ENCODE measurements at places on chromosomes 7 and 10.

DNA sequence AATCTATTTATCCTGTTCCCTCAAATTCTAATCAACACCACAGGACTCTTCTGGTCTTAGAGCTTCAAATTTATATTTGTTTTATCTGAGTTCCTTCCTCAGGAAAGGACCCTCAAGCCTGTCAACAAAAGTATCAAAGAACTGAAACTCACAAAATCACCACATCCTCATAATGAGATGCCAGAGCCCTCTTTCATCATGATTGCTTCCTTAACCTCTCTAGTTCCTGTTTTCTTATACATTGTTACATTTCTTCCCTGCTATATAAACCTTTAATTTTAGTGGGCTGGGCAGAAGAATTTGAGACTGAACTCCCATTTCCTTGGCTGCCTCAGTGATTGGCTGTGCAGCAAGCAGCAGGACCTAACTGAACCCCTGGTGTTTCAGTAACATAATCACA, 189.7 kb downstream of the ZNF248 start:
- DNase-seq: no peak

DNA sequence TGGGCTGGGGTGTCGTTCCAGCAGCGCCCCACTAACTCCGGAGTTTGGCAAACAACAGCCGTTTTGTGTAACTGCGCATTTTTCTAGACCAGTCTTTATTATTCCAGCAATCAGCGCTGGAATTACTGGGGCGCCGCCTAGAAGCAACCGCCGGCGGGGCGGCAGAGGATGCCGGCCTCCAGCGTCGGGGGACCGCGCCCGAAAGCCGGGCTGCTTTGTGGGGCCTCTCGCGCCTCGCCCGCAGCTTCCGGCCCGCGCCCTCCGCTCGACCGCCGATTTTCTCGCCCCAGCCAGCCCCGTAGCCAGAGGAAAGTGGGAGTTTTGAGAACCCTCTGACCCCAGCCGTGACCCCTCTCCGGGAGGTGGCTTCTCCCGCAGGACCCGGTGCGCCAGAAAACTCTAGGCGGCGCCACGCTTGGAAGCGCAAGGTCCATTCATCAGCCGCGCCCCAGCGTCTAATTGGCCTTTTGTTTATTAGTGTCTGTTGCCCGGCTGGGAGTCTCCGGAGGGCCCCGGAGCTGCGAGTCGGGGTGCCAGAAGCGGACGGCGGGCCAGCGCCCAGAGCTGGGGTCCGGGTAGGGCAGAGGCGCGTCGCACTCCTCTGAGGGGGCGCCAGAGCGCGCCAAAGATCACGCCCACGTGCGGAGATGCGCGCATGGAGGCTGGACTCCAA, 10.7 kb downstream of the EMX2 start:
- peak; percentile 71 for DNase-seq

GRCh38 chr7:130595986-130596385, 72.6 kb downstream of the COPG2 start:
- DNase-seq: no peak

DNA sequence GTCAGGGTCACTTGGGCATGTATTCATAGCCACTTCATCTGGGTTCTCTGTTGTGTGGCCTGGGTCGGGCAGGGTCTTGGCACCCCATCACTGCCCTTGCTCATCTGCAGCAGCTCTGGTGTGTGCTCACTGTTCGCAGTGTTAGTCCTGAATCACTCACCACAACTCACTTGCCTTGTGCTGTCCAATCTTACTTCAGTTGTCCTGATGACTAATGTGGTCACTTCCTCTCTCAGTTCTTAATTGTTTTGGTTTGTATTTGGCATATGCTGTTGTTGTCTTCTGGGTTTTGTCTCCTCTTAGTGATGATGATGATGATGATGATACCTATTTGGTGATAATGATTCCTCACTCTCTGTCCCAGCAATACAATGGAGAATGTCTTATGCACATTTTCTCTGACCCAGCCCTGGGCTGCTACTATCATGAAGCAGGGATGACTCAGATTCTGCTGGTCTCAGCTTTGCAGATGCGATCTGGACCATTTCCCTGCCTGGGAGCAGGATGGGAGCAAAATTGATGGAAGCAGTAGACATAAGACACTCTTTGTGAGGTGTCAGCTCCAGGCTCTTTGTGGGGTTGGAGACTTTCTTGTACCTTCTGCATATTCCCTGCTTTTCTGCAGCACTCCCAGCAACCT, 17.0 kb downstream of the ADRA2A start:
- peak; percentile 78 for DNase-seq

GRCh38 chr7:36838616-36839225, 114.4 kb upstream of the AOAH start:
- DNase-seq: no peak

GRCh38 chr10:113517165-113517900, 35.5 kb upstream of the HABP2 start:
- no peak for DNase-seq

DNA sequence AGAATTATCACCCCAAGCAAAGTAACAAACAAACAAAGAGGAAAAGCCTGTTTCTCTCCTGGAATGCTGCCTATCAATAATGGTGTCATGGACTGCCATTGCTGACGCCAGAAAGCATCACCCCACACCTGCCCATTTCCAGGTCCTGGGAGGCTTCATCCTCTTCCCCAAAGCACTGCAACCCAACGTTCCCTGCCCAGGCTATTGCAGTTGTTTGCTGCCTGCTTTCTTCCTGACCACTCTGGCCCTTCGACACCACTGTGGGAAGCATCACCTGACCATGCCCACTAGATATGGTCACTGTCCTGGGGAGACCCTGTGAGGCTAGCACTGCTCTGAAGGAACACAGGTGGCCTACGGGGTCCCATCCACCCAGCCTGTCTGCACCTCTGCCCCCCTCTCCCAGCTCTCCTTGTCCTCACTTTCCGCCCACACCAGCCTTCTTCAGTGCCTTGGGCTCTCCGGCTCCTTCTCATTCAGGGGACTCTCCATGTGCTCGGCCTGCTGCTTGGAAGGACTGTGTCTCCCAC, 439.6 kb downstream of the GLRX3 start:
- DNase-seq: no peak

DNA sequence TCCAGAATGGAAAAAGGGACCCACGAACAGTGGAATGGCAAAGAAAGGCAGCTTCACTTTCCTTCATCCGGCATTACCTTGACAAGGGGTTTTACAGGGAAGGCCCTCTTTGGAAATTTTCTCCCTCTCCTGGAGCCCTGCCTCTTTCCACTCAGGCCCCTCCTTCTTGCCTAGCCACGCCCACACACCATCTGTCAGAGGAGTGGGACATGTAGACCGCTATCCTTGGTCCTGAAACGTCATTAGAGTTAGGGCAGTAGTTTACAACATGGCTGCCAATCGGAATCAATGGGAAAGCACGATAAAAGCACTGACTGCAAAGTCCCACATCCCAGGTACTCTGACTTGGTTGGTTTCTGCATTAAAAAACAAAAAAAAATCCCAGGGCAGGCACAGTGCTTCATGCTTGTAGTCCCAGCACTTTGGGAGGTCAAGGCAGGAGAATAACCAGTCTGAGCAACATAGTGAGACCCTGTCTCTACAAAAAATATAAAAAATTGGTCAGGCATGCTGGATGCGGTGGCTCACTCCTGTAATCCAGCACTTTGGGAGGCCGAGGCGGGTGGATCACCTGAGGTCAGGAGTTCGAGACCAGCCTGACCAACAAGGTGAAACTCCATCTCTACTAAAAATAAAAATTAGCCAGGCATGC, 96.4 kb downstream of the MARCHF5 start:
- peak; percentile 69 for DNase-seq

- DNase-seq: no peak
Observed at GRCh38 chr7:17054836-17055235, 173.1 kb upstream of the AGR3 start.
